ENCODE measurements at places on chromosomes 1 and 21.
A peak's percentile ranks its signal among the peaks of the same experiment; 100 is the strongest.

DNA sequence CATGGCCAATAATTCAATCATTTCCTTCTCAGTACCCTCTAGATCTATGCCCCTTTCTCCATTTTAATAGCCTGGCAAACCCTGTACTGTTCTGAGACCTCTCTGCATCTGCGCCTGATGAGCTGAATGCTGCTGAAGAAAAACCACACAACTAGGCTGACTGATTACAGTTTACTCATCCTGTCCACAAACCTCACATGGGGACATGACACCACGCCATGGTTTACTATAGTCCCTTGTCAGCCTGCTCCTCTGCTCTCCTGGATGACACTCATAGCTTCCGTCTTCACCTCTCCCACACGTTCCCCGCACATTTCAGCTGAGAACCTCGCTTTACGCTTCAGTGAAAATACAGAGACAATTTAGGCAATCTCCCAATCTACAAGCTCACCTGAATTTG is 59.7 kb downstream of the DESI2 start:
- DNase-seq, result no peak

GRCh38 chr1:236206548-236206947 is 64.2 kb downstream of the GPR137B start:
- peak; percentile 58 for DNase-seq

DNA sequence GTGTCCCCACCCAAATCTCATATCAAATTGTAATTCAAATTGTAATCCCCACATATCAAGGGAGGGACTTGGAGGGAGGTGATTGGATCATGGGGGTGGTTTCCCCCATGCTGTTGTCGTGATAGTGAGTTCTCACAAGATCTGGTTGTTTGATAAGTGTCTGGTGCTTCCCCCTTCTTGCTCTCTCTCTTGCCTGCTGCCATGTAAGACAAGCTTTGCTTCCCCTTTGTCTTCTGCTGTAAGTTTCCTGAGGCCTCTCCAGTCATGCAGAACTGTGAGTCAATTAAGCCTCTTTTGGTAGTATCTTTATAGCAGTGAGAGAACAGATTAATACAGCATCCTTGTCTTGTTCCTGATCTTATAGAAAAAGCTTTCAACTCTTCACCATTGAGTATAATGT is 6.5 kb upstream of the LRRC39 start:
- no peak for DNase-seq

DNA sequence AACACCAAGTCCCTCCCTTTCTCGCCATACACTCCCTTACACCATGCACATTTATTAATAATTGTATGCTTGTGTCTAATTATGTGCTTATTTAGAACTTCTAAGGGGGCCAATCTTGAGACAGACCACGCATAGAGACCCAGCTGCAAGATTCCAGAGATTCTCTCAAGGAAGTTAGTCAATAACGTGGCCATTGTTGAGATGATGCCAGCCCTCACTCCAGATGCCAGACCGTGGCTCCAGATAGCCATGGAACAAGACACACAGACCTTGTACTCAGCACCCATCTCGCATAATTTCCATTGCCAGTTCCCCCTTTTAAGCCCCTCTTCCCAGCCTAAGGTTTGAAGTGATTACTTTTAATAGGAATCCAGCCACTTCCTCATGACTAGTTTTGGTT is 62.4 kb downstream of the DIRAS3 start:
- DNase-seq, result no peak

- no peak for DNase-seq
These were observed 5.1 kb upstream of the SPATC1L start for GRCh38 chr21:46189213-46189958.

- peak; percentile 81 for DNase-seq
These were observed 42.8 kb upstream of the DMBX1 start for GRCh38 chr1:46446646-46447498.

DNA sequence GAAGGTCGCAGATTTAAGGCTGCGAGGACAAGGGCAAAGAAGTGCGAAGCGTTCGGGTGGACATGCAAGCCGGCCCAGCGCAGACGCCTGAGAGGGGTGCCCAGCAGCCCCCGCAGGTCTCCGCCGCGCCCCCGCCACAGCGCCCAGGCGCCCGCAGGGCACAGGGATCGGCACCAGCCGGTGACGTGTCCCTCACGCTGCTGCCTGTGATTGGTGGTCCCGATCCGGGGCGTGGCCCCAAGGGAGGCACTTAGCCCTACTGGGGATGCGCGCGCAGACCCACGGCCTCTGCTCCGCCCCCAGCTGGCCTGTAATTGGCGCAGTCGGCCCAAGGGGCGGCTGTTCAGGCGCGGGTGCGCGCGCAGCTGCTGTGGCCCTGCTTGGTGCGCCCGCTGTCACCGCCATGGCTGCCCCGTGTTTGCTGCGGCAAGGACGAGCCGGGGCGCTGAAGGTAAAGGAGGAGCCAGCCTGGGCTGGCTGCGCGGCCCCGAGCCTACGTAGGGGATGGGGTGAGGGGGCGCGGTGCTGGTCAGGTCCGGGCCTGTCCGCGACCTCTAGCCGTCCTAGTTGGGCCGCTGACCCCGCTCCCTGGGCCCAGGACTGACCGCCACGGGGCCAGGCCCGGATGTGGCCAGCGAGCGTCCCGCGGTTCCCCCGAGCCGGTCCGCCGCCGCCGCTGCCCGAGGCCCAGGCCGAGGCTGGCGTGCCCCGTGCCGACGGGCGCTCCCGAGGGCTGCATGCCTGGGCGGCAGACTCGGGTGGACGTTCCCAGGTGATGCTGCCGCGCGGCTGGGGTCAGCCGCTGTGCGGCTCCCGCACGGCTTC is at the start of gene NDUFV3:
Gene NDUFV3, plus strand, starts transcription at position 379 of the 825 bp plus-strand sequence. Its CDS starts 25 bp downstream, at position 404.
- DNase-seq, result peak; percentile 100

DNA sequence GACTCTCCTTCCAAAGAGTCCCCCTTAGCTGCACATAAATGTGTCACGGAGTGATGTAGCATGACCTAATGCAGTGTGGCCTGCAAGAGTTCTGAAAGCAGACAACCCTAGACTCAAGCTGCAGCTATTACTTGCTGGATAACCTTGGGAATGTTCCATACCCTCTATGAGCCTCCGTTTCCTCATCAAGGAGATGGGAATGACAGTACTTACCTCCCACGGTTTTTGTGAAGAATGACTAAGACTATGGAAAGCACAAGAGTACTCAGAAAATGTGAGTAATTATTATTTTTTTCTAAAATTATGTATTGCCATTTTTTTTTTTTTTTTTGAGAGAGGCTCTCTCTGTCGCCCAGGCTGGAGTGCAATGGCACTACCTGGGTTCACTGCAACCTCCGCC is 3.0 kb downstream of the TTC39A start:
- DNase-seq, result no peak

- no peak for DNase-seq
These were observed 647 bp downstream of the SDHB start for GRCh38 chr1:17053086-17053684.

GRCh38 chr21:43318841-43319781 is 107.8 kb downstream of the SIK1 start:
- no peak for DNase-seq

Measured in tibial artery (tissue), 4 donors.